Cortex of kidney (tissue), 1 donor: ENCODE measurements at places on chromosomes 6 and 20.

DNA sequence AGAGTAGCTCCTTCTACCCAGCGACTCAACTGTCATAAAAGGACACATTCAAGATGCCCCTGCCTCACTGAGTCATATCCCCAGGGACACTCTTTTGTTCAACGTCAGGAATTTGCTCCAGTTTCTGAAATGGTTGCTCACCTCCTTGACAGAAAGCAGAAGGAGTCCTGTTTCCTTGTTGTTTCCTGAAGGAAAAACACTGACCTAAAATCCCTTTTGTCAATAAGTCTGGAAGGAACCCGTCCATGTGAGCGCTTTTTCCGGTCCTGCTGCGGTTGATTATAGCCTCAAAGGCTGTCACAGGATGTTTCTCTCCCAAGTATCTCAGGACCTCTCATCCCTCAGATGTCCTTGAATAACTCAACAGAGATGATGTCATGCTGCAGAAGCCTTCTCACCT, 113.6 kb upstream of the PLEKHG1 start:
- no peak for DNase-seq

GRCh38 chr6:111748231-111748647, 125.0 kb downstream of the FYN start:
- no peak for DNase-seq

- no peak for DNase-seq
Measured at GRCh38 chr6:45736134-45736533, 279.5 kb downstream of the CLIC5 start.

- no peak for DNase-seq
Measured at GRCh38 chr6:92559611-92560010, 859.7 kb downstream of the EPHA7 start.

GRCh38 chr20:9877932-9878495, 39.1 kb upstream of the PAK5 start:
- no peak for DNase-seq

- no peak for DNase-seq
Measured at GRCh38 chr6:54519161-54519560, 210.9 kb downstream of the TINAG start.

- no peak for DNase-seq
Measured at GRCh38 chr6:134347885-134348805, 30.2 kb upstream of the SGK1 start.

DNA sequence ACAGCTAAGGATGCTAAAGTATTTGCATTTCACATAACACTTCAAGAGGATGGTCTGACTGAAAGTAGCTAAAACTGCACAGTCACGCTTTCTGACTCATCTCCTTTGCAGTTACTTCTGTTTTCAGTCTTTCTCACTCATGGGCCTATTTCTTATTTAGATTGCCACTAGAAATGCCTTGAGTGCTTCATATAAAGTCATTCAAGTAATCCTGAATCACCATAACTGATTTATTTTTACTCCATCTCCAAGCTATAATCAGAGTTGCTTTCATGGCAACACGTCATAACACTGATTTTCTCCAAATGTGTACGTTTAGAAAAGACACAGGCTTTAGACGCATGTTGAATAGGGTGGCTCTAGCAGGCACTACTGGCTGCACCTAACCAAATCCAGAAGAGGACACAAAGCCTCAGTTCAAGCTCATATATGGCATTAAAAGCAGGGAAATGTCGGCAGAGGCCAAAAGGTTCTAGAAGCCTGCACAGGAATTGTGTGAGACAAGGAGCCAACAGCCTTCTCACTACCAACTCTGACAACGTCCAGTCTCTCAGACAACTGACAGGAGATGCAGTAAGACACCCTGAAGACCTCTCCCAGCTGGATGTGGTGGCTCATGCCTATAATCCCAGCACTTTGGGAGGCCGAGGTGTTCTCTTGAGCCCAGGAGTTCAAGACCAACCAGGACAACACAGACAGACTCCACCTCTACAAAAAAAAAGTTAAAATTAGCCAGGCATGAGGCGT, 64.1 kb upstream of the BEND6 start:
- DNase-seq = no peak

GRCh38 chr6:167210375-167211294, 52.9 kb upstream of the GPR31 start:
- no peak for DNase-seq

DNA sequence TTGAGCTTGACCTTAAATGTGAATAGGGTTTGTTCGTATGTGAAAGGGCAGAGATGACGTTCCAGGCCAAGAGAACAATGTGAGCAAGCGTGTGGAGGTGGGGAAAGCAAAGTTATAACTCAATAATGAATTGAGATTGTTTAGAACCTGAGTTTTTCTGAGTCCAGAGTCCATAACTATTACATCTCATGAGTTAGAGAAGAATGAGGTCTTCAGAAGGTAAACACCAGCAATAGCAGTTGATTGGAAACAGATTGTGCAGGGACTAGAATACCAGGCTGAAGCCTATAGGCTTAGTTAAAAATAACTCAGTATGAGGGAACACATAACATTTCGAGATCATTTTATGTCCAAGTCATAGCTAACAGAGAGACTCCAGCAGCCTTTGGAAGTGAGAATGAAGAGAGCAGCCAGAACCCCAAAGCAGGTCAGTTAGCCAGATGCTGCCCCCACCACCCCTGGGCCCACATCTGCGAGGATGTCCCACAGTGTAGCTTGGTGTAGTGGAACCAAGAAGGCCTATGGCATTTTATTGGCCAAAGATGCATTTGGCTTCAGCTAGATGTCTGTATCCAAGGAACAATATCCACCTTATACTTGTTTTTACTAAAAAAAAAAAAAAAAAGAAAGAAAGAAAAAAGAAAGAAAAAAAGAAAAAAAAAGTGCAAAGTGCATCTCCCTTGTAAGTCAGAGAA, 121.7 kb downstream of the TNFRSF21 start:
- DNase-seq = no peak

- DNase-seq = no peak
Measured at GRCh38 chr6:142821860-142822259, 123.1 kb downstream of the HIVEP2 start.

- DNase-seq = no peak
Measured at GRCh38 chr6:18186540-18187250, 31.5 kb downstream of the KDM1B start.

- no peak for DNase-seq
Measured at GRCh38 chr6:99165838-99166237, 183.6 kb downstream of the FAXC start.

- DNase-seq = no peak
Measured at GRCh38 chr20:23294166-23294565, 56.4 kb upstream of the NXT1 start.

DNA sequence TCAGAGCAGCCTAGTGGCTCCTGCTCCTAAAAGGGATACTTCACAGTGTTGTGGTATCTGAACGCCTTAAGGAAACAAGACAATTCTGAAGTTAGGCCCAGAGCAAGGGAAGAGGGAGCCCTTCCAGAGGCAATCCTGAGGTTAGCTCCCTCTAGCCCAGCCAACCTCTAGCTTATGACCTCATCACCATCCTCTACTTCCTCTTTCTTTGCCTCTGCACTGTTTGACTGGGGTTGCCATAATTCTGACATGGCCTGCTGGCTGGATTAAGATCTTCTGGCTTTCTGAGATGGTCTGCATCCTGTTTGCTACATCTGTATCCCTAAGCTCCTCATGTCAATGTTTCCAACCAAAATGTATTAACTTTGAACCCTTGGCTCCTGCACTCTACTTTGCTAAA, 23.3 kb upstream of the BMP2 start:
- DNase-seq = no peak

- no peak for DNase-seq
Measured at GRCh38 chr6:70884074-70884983, 72.5 kb downstream of the B3GAT2 start.
